WTC11 (cell line): ENCODE measurements at places on chromosomes 2 and 18. TPM values are rescaled to one million over a fixed set of nuclear protein-coding genes. Genes with fewer than 3 reads are reported as not detected.
A peak's percentile ranks its signal among the peaks of the same experiment; 100 is the strongest.

GRCh38 chr18:65235966-65236624, 514.7 kb upstream of the CDH7 start:
- no peak for DNase-seq

GRCh38 chr2:230944123-230944653, 19.1 kb upstream of the GPR55 start:
- no peak for DNase-seq

- peak; percentile 96 for DNase-seq
These were observed at the start of gene DARS1 for GRCh38 chr2:135985018-135985825. Gene DARS1, minus strand, starts transcription at chr2:135985626. Its CDS starts 158 bp downstream, at chr2:135985468.

GRCh38 chr2:96154506-96155380, 9.5 kb upstream of the DUSP2 start:
- no peak for DNase-seq

Gene ITPRIPL1
- 11.7 to 17.3 TPM (median 13.7 TPM) in 3 replicates for total RNA-seq

DNA sequence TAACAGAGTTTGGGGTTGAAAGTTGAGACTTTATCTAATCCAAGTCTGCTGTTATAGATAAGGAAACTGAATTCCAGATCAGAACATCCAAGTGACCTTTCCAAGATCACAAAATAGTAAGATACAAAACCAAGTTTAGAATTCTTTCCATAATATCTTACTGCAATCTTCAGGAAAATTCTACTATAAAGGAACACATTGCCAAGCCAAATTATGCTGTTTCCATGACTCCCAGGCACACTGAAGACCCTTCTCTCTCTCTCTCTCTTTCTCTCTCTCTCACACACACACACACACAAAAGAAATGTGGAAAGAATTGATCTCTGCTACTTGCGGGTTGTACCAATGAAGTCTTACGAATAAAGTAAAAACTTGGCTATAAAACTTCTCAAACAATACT, 398.4 kb downstream of the METTL4 start:
- DNase-seq, result no peak

Gene SLC40A1
- 0.53 to 0.76 TPM (median 0.57 TPM) in 3 replicates for total RNA-seq

- DNase-seq, result no peak
These were observed 52.8 kb downstream of the MARCO start for GRCh38 chr2:118994778-118995177.

DNA sequence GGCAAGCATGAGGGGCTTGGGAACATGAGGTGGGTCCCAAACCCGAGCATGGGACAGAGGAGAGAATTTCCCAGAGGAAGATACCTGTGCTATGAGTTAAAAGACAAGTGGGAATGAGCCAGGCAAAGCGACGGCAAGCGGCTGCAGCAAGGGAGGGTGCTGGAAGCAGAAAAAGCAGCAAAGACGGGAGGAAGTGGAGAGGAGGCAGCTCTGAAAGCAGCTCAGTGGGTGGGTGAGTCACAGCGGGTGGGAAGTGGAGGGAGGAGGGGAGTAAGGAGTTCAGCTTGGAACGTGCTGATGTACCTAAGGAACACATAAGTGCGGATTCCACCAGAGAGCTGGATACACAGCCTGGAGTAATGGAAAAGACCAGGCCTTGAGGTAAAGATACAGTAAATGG, 41.4 kb downstream of the THUMPD2 start:
- peak; percentile 65 for DNase-seq

Gene CCDC85A
- total RNA-seq, result 0.22 to 0.27 TPM (median 0.25 TPM) in 3 replicates

- DNase-seq, result no peak
These were observed 113.1 kb downstream of the NFATC1 start for GRCh38 chr18:79508565-79509535.

DNA sequence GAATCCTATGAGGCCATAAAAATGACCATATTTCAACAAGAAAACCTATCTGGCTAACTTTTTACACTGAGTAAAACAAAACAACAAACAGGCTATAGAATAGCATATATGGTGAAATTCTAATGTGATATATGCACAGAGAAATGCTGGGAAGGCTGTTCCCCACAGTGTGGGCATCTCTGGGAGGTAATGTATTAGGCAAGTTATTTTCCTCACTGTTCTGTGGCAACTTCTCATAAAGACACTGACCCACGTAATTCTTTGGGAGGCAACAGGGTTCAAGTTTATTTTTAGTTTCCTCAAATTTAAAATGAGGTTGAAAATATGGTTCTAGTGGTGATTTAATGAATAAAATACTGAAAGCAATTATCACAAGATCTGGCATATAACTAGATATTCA, 46.7 kb downstream of the RNU4ATAC start:
- no peak for DNase-seq

DNA sequence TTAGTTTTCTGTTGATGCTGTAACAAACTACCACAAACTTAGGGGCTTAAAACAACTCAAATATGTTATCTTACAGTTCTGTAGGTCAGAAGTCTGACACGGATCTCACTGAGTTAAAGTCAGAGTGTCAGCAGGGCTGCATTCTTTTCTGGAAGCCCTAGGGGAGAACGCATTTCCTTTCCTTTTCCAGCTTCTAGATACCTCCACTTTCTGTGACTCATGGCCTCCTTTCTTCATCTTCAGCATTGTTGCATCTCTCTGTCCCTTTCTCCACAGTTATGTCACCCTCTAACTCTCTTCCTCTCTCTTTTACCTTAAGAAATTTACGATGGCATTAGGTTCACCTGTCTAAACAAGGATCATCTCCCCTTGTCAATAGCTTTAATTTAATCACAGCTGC, 13.3 kb upstream of the PPP4R1 start:
- DNase-seq, result no peak

GRCh38 chr18:28048612-28049011, 128.3 kb downstream of the CDH2 start:
- DNase-seq, result no peak

DNA sequence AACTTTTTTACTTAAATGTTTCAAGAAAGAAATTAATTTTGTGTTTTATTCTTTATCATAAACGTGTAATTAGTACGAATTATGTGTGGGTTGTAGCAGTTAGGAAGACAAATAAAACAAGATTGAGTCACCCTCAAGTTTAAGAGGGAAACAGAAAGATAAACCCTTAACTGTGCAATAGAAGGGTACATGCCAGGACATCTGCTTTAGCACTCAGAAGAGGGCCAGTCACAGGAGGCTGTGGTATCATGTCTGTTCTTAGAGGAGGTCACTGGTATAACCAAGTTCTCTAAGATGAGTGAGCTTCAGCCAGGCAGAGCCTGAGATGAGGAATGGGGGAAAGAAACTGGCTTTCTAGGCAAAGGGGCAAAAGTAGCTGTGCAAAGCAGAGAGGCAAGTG, 42.4 kb upstream of the GRHL1 start:
- DNase-seq, result no peak

DNA sequence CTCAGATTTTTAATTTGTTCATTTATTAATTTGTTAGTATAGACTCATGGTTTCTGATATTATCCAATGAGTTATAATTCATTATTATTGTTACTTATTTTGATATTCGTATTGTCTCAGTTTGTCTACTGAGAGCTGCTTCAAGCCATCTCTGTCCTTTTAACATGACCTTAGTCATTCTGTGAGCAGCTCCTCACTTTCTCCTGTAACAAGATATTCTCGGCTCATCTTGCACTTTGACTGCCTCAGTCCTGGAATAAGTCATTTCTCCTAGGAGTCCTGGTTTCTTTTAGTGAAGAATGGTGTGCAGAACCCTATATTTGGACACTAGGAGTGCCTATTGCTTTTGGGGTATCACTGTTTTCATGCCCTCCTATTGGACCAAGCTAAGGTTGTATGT, 13.2 kb downstream of the ASB1 start:
- no peak for DNase-seq

DNA sequence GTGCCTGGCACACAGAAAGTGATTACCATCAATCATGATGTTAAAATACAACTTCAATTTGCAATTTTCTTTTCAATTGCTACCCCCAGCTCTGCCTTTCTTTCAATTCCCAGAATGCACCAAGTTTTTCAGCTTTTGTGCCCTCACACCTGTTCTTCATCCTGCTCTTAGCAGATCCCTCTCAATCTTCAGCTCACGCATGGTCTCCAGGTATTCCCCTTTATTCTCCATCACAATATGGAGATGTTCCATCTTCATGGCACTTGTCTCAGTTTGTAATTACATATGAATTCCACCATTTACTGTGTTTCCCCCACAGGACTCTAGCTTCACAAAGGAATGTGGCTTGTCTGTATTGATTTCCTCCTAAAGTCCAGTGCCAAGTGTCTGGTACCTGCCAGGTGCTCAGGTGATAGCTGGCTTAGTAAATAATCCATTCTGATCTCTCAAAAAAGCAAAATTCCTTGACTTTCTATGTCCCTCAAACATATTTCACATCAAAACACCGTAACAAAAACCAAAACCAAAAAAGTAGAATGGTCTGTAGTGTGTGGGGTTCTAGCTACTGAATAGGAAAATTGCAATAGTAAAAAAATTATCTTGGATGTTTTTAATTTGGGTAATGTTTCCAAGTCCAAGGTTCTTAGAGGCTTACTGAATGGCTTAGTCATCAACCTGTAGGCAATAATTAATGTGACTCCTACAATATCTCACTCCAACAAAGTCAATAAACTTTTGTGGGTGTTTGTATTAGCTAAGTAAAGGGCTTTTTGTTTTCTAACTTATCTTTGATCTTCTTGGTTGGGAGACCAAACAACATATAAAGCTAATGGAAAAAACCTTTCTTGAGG, 2.9 kb upstream of the INSIG2 start:
- DNase-seq, result no peak

- no peak for DNase-seq
These were observed 22.1 kb downstream of the GPR39 start for GRCh38 chr2:132438691-132439090.

GRCh38 chr2:237022533-237022932, 63.2 kb upstream of the COPS8 start:
- no peak for DNase-seq

GRCh38 chr2:73856214-73856613, 27.5 kb downstream of the STAMBP start:
- DNase-seq, result no peak

Gene GREB1
- total RNA-seq, result 31.9 to 35.7 TPM (median 34.4 TPM) in 3 replicates

- no peak for DNase-seq
These were observed 53.1 kb upstream of the ROCK2 start for GRCh38 chr2:11397513-11397912.

Gene HNMT
- 2.8 to 4.6 TPM (median 3.1 TPM) in 3 replicates for total RNA-seq
